Umbilical cord (tissue), 2 donors: ENCODE measurements at places on chromosomes 11 and 22. TPM values are rescaled to one million over a fixed set of nuclear protein-coding genes. Genes with fewer than 3 reads are reported as not detected.

- no peak for DNase-seq
Measured at GRCh38 chr11:119479685-119480275, 56.8 kb upstream of the THY1 start.

DNA sequence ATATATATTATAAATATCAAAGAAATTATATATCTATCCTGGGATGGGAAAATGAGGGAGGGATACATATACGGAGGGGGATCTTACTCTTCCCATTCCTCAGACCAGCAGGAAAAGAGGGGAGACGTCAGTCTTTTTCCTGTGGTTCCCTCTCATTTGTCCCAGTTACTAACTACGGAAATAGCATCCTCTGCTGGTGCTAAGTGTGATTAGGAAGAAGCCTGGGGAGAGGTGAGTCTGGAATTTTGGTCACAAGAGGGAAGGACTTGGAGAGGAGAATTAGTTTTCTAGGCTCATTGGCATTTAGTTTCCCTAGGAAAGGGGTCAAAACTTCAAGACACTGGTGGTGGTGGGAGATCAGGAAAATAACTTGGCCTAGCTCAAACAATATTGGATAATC is 11.6 kb downstream of the MED19 start:
- no peak for DNase-seq

The KCNJ4 gene
- total RNA-seq, result not detected

The AMOTL1 gene
- total RNA-seq, result 53.0 TPM

- DNase-seq, result no peak
Measured at GRCh38 chr11:66042227-66042995, 6.5 kb downstream of the GAL3ST3 start.

- DNase-seq, result no peak
Measured at GRCh38 chr11:125258291-125259032, 93.9 kb downstream of the PKNOX2 start.

GRCh38 chr11:9625728-9626127 is 38.1 kb upstream of the SWAP70 start:
- no peak for DNase-seq

DNA sequence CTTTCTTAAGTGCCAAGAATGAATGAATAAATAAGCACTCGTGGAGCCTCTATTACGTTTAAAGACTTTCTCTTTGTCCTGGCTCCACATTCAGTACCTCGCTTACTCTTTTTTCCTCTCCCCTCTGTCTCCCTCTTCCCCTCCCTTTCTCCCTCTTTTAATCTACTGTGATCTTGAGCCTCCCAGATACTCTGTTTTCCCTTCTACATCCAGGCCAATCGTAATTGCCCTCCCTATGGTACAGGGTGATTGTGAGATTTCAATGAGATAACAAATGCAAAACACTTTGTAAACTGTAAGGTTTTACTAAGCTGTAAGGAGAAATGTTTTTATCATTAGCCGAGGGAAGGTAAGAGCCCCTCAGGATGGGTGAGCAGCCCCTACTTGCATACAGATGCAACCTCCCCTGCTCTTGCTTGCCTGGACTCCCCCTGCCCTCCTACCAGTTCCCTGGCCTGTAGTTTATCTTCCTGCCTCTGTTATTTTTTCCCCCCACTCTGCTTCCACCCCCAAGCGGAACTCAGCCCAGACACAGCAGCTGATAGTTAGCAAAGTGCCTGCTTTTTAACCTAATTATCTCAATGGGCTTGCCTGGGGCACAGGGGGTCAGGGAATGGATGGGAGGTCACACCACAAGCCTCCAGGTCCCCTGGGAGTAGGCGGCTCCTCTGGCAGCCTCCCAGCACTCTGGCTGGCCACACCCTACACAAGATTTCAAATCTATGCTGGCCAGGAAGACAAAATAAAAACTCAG is 76.9 kb upstream of the CADM1 start:
- peak; percentile 29 for DNase-seq

The MUC2 gene
- total RNA-seq, result under 0.01 TPM

- DNase-seq, result peak; percentile 57
Measured at GRCh38 chr22:20783844-20784723, 10.2 kb downstream of the SERPIND1 start.
